ENCODE measurements at places on chromosomes 2 and 18. TPM values are rescaled to one million over a fixed set of nuclear protein-coding genes. Genes with fewer than 3 reads are reported as not detected.

- peaks cover 10% of the 10 kb centered on the region for H3K36me3 ChIP-seq
- DNase-seq = no peak
- no peak overlapping the region for H3K4me3 ChIP-seq
- H3K27me3 ChIP-seq = no peaks in the 10 kb centered on the region
- no peak overlapping the region for H3K27ac ChIP-seq
Observed at GRCh38 chr2:105073591-105073990, 35.7 kb downstream of the MRPS9 start.

GRCh38 chr2:37389989-37390765 is 45.7 kb downstream of the QPCT start:
- peak overlapping the region; percentile 71 for H3K27ac ChIP-seq
- H3K36me3 ChIP-seq = no peaks in the 10 kb centered on the region

The TANC1 gene
- total RNA-seq = 2.0 TPM

DNA sequence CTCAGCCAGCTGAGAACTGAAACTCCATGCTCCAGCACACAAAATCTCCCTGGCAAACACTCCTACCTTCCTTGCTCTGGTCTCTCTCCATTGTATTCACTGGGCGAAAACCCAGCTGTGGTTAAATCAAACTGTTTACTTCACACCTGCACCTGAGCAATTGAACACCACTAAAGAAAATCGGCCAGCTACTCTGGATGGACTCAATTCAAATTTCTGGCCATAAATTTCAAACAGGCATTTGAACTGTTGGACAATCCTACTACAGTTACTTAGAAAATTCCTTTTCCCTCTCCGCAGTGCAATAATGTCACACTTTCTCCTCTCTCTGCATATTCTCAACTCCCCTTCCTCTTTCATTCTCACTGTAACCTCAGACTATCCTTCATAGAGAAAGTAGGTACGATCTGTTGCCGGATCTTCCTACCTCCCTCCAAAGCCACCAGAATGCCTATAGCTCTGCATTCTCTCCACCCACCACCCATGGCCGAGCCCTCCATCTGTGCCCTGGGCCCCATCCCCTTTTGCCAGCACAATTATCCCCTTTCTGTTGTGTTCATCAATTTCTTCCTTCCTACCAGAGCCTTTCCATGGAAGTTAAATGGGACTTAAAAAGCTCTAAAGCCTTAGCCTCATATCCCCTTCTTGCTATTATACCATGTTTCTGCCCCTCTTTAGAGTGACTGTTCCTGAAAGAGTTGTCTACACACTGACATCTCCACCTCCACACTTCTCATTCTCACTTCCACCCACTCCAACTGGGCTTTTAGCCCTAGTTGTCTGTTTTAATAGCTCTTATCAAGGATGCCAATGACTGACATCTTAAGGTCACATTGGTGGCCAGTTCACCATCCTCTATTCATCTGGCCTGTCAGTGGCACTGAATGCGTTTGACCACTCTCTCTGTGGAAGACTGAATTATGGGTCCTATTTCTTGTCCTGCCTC is 127.5 kb upstream of the SLC1A4 start:
- no peak overlapping the region for H3K27ac ChIP-seq
- no peaks in the 10 kb centered on the region for H3K36me3 ChIP-seq
- peaks cover 2% of the 10 kb centered on the region for H3K4me1 ChIP-seq

The GALR1 gene
- total RNA-seq = not detected

The SAG gene
- not detected for total RNA-seq

The PDE6D gene
- 27.1 TPM for total RNA-seq

DNA sequence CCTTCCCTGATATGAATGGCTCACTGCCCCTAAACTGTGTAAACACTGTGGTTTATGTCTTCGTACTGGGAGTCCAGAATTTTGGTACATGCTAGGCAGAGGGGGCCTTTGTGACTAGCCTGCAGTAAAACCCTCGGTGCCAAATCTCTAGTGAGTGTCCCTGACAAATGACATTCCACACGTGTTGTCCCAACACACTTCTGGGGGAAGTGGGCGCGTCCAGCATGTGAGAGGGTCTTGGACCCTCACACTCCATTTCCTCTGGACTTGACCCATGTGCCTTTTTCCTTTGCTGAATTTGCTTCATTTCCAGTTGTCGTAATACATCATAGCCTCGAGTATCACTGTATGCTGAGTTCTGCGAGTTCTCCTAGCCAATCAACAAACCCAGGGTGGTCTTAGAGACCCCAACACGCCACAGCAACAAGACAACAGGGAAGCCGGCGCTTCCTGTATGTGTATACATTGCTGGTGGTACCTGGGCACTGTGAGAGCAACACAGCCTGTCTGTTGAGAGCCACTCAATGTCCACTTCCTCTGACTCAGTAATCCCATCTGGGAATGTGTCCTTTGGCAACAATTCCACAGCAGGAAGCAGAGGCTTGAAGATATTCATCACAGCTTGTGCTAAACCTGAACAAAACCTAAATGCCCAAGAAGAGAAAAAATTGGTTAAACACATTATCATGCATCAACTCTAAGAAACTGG is 26.9 kb upstream of the SLC66A3 start:
- no peak for DNase-seq
- H3K4me3 ChIP-seq = no peak overlapping the region
- peaks cover 21% of the 10 kb centered on the region for H3K4me1 ChIP-seq
- H3K27ac ChIP-seq = no peak overlapping the region
- no peaks in the 10 kb centered on the region for H3K36me3 ChIP-seq

GRCh38 chr2:176128982-176129796 is at the start of gene HOXD8:
TSS of gene HOXD8 (plus strand) at chr2:176129705. CDS start at chr2:176130367, 662 bp downstream.
- H3K27ac ChIP-seq = peak within 1 kb of the TSS; percentile 30
- DNase-seq = no peak
- peak within 1 kb of the TSS; percentile 52 for H3K4me3 ChIP-seq
- H3K36me3 ChIP-seq = no peaks in the 10 kb centered on the region
- peaks cover 18% of the 10 kb centered on the region for H3K4me1 ChIP-seq

DNA sequence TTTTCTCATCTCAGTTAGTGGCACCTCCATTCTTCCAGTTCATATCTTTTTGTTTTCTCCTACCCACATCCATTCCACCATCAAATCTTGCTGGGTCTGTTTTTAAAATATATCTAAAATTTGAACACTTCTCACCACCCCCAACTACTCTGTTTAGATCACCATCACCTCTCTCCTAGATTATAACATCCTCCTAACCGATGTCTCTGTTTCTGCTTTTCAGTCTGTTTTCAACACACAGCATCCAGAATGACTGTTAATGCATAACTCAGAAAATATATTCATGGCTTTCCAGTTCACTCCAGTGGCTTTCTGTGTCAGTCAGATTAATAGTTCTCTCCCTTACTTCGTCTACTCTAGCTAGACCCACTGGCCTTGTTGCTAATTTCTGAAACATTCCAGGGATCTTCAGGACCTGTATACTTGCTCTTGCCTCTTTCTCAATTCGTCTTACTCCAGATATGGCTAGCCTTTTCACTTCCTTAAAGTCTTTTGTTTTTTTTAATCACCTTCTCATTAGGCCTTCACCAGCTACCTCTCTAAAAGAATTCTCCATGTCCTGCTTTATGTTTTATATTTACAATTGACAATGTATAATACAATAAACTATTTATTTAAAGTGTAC is 105.3 kb downstream of the COMMD1 start:
- no peaks in the 10 kb centered on the region for H3K4me1 ChIP-seq
- H3K27ac ChIP-seq = no peak overlapping the region
- no peak for DNase-seq

Data from activated naive CD4-positive, alpha-beta T cell treated with anti-CD3 and anti-CD28 coated beads for 36 hours (primary cell).